Upper lobe of right lung (tissue), 1 donor: ENCODE measurements at places on chromosomes 1 and 21. TPM values are rescaled to one million over a fixed set of nuclear protein-coding genes. Genes with fewer than 3 reads are reported as not detected.
A peak's percentile ranks its signal among the peaks of the same experiment; 100 is the strongest.

DNA sequence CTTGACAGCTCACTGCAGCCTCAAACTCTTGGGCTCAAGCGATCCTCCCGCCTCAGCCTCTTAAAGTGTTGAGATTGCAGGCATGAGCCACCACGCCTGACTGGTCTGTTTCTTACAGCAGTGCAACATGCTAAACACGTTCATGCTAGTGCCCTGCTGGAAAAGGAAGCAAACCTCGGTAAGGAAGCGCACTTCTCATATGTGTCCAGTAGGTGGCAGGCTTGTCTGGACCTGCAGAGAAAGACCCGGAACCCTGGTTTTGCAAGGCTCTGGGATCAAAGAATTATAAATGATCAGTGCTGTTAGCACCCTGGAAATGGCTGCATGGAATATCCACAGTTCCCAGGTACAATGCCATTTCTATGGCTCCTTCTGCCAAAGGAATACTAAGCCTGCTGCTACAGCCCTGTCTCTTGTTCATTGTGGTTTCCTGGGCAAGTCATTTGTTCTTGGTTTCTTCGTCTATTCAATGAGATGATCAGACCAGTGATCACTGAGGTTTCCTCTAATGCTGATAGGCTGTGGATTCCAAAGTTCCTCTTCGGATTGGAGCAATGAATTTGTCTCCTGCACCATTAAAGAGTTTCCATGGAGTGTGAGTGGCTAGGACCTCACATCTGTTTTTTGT, 15.9 kb downstream of the RNU5D-1 start:
- H3K36me3 ChIP-seq: no peaks in the 10 kb centered on the region
- peaks cover 9% of the 10 kb centered on the region for H3K4me1 ChIP-seq
- peak overlapping the region; percentile 11 for H3K27ac ChIP-seq
- no peaks in the 10 kb centered on the region for H3K27me3 ChIP-seq
- DNase-seq: no peak
- no peak overlapping the region for H3K4me3 ChIP-seq

DNA sequence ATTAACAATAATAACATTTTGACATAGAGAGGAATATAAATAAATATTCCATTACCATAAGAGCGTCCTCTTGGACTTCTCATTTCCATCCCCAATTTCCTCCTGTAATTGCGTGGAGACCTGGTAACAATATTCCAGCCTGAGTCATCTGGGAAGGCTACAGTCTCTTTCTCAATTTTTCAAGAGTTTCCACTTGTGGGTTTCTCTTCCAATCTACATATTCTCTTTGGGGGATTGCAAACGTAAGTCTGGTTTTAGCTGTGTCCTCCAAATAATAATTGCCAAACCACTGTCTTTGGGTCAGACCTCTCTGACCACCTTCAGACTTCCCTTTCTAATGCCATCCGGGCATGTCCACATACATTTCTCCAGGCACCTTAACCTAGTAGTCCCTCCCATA, 124.5 kb upstream of the USP24 start:
- DNase-seq: no peak
- no peaks in the 10 kb centered on the region for H3K36me3 ChIP-seq
- H3K27me3 ChIP-seq: no peaks in the 10 kb centered on the region
- no peaks in the 10 kb centered on the region for H3K4me1 ChIP-seq
- H3K4me3 ChIP-seq: no peak overlapping the region
- H3K27ac ChIP-seq: no peak overlapping the region

IFI6 gene
- 259 TPM for total RNA-seq

FAM229A gene
- 9.3 TPM for total RNA-seq

PLA2G2C gene
- not detected for total RNA-seq

LCE3D gene
- not detected for total RNA-seq
